ENCODE measurements at places on chromosomes 7 and 10.

- DNase-seq = no peak
Observed at GRCh38 chr7:144830811-144831210, 5.0 kb downstream of the TPK1 start.

DNA sequence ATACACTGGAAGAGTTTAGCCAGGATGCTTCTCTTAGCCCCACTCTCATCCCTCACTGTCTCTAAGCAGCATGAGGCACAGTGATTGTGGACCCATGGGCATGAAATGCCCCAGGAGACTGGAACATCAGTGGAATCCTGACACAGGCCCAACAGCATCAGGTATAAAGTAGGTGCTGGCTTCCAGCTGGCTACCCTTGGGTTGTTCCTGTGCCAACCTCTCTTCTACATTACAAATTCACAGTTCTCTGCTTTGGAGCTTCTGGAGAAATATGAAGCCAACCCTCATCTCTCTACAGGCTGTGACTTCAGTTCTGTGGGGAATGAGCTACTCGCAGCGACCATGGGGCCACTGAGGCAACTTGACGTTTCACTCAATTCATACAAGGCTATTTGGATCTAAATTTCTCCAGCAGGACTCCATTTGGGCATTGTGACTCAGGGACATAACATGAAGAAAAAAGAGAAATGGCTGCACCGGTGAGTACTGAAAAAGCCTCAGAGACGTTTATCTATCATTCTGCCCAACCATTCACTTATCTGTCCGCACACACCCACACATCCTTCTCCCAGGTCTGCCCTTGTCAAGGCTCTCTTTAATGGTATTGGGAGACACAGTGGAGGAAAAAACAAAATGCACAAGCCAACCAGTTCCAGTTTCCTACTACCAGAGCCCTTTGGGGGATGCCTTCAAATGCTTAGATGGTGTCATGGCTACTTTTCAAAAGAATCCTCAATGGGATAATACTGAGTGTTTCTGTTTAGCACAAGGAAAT lies 35.4 kb upstream of the TM9SF3 start:
- no peak for DNase-seq

DNA sequence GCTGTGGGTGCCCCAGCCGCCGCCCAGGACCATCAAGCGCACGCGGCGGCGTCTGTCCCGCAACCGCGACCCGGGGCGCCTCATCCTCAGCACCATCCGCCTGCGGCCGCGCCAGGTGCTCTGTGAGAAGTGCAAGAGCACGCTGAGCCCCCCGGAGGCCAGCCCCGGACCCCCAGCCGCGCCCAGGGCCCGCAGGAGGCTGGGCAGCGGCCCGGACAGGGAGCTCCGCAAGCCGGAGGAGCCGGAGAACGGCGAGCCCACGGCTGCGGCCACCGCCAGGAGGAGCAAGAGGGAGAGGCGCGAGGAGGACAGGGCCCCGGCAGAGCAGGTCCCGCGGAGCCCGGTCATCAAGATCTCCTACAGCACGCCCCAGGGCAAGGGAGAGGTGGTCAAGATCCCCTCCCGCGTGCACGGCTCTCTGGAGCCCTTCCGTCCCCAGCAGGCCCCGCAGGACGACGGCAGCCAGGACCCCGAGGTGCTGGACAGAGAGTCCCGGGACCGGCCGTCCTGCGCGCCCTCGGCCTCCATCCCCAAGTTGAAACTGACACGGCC lies 8.0 kb downstream of the PWWP2B start:
- no peak for DNase-seq

GRCh38 chr7:149100821-149101220 lies 10.3 kb upstream of the ZNF786 start:
- DNase-seq = no peak

- DNase-seq = no peak
Observed at GRCh38 chr10:33706746-33707145, 372.3 kb upstream of the NRP1 start.

GRCh38 chr7:98202367-98203195 lies 8.7 kb upstream of the BHLHA15 start:
- DNase-seq = no peak

DNA sequence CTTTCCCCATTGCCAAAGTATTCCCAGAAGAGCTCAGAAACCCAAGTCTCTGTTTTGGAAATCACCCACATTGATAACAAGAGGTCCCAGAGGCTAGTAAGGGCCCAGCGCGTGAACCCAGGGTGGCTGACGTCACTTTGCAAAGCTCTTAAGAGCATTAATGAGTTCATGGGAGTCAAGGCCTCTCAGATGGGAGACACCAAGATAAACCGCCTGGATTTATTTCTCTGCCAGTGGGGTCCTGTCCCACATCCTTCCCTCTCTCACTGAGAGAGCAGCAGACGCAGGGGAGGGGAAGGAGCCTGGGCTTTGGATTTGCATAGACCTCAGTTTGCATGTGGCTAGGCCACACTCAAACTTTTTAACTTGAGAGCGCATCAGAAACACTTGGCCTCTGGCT lies 184.8 kb upstream of the PDE1C start:
- DNase-seq = no peak

DNA sequence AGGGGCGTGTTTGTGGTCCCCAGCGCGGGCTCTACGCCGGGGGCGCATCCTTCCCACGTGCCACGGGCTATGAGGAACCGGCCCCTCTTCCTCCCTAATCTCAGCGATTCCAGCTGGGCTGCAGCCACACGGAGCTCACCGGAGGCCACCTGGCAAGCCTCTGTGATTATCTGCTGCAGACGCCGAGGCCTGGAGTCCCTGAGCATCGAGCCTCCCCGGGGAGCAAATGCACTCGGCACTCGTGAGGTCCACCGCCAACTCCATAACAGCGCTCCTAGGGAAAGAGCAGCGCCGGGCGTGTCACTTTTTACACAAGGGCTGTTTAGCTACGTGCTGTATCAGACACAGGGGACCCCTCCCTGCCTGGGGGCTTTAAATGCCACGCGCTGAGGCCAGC lies 101.2 kb downstream of the DYNC2I1 start:
- no peak for DNase-seq

- DNase-seq = no peak
Observed at GRCh38 chr10:22475651-22476600, 130.6 kb downstream of the SPAG6 start.

GRCh38 chr7:47627580-47628283 lies 45.8 kb upstream of the TNS3 start:
- no peak for DNase-seq

- DNase-seq = no peak
Observed at GRCh38 chr10:93756118-93756517, 1.6 kb upstream of the LGI1 start.

- no peak for DNase-seq
Observed at GRCh38 chr10:103678178-103678526, 177.2 kb downstream of the SH3PXD2A start.

GRCh38 chr7:41579961-41580935 lies 122.6 kb downstream of the INHBA start:
- no peak for DNase-seq
